ENCODE measurements at places on chromosomes 3 and 15.

GRCh38 chr15:59406446-59406845, 31.5 kb upstream of the FAM81A start:
- no peaks in the 10 kb centered on the region for H3K36me3 ChIP-seq
- no peak overlapping the region for H3K27ac ChIP-seq
- H3K4me3 ChIP-seq = no peak overlapping the region
- peaks cover 7% of the 10 kb centered on the region for H3K27me3 ChIP-seq
- no peak for DNase-seq

DNA sequence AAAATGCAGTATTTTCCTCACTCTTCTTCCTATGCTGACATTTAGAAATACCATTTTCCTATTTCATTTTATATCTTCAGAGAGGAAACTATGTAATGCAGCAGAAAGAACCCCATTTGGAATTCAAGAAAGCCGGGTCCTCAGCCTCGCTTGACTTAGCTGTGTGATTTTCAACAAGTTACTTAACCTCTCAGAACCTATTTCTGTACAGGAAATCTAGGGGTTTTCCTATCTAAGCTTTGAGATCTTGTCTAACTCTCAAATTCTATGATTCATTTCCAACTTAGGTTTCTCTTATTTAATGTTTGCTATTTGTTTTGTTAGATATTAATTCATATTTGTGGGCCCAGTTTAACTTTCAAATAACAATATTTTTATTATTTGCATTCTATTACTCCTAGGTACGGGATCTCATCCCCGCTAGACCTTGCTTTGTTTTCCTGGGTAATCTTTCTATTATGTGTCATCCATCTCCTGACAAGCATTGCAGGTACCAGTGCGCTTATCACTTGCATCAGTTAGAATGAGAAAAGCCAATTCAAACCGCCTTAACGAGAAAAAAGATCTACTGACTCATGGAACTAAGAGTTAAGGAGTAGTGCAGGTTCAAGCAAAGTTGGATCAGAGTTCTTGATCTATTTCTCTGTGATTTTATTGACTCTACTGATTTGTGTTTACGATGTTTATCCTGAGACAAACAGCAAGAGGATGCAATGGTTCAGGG, 70.6 kb upstream of the BHLHE40 start:
- H3K36me3 ChIP-seq = no peaks in the 10 kb centered on the region
- no peak for DNase-seq
- peaks cover 49% of the 10 kb centered on the region for H3K4me1 ChIP-seq

- peak overlapping the region; percentile 29 for H3K27ac ChIP-seq
- DNase-seq = no peak
- H3K4me3 ChIP-seq = no peak overlapping the region
- no peaks in the 10 kb centered on the region for H3K36me3 ChIP-seq
- peaks cover 15% of the 10 kb centered on the region for H3K4me1 ChIP-seq
Measured at GRCh38 chr3:4564928-4565586, 71.9 kb downstream of the ITPR1 start.

DNA sequence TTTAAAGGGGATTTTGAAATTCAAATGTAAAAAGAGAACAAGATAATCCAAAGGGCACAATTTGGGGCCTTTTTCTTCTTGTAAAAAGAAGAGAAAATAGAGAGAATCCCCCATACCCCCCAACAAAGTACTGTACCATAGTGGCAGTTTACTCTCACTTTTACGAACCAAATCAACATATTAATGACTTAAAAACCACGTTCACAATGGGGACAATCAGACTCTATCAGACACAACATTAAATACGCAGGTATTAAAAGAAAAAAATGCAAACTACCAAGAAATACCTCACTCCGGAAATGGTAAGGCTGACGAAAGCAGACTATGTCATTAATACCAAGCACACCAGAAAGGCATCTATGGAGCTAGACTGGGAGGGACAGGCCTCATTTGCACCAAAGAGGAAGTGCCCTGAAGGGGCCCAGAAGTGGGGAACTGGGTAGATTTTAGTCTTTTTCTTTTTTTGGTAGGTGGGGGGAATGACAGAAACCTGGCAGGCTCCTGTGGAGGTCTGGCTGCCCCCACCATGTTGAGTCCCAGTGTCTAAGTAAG, 134.3 kb downstream of the TIGIT start:
- no peak overlapping the region for H3K4me3 ChIP-seq
- DNase-seq = no peak
- peaks cover 9% of the 10 kb centered on the region for H3K27me3 ChIP-seq
- H3K27ac ChIP-seq = no peak overlapping the region

- H3K27me3 ChIP-seq = no peaks in the 10 kb centered on the region
- peaks cover 14% of the 10 kb centered on the region for H3K4me1 ChIP-seq
- no peak for DNase-seq
- H3K4me3 ChIP-seq = no peak overlapping the region
- peak overlapping the region; percentile 64 for H3K27ac ChIP-seq
- H3K36me3 ChIP-seq = peaks cover 19% of the 10 kb centered on the region
Measured at GRCh38 chr3:53236112-53236841, 19.5 kb downstream of the TKT start.

Measured in mesothelial cell of epicardium (in vitro differentiated cells).